ENCODE measurements at places on chromosomes 13 and 19. TPM values are rescaled to one million over a fixed set of nuclear protein-coding genes. Genes with fewer than 3 reads are reported as not detected.

Gene CBLC
- total RNA-seq = not detected

GRCh38 chr19:46601318-46602224, at the start of gene CALM3:
TSS of gene CALM3 (plus strand) at chr19:46601330. CDS start at chr19:46601435, 105 bp downstream.
- no peak for DNase-seq

Gene NANOS3
- 1.3 TPM for total RNA-seq

DNA sequence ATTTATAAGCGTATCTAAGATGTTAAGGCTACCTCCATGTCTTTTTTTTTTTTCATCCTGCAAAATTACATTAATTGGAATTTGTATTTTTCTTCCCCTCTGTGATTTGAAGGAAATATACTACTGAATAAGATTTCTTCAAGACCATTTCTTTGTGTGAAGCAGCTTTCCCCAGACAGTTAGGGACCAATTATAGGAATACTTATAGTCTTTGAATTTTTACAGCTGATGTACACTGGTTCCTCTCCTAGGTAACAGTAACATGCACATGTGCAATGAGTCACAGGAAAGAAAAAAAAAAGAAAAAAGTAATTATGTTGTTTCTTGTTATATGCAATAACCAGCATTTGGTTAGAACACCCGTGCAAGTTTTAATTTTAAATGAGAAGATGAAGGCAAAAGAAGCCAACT, 82.0 kb downstream of the PCDH9 start:
- no peak for DNase-seq

GRCh38 chr19:18856385-18857126, 24.8 kb downstream of the UPF1 start:
- no peak for DNase-seq

GRCh38 chr19:2483084-2483483, 7.2 kb downstream of the GADD45B start:
- DNase-seq = no peak

- no peak for DNase-seq
Observed at GRCh38 chr19:5472286-5472685, 17.1 kb downstream of the ZNRF4 start.

GRCh38 chr19:10226376-10227025, 4.6 kb downstream of the S1PR2 start:
- no peak for DNase-seq

Gene SPACA4
- total RNA-seq = not detected

Gene MUC16
- total RNA-seq = not detected

GRCh38 chr19:48928164-48929025, 5.1 kb upstream of the DHDH start:
- DNase-seq = no peak

Gene ADM5
- total RNA-seq = 0.78 TPM

DNA sequence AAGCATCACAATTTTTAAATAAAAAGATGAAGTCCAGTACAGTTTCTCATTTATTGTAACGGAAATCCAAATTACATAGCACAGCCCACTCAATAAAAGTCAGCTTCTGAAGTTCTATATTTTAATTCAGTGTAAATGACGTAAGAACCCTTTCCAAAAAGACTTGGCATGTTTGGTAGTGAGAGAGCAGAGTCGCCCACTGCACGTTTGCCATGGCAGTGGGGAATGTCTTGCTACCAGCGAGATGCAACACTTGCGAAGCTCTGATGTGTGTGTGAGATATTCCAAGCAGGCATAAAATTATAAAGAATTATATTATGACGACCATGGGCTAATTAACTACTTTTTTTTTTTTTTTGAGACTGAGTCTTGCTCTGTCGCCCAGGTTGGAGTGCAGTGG, 190.1 kb downstream of the SLC7A1 start:
- no peak for DNase-seq

- no peak for DNase-seq
Observed at GRCh38 chr19:8057545-8058270, 5.1 kb downstream of the CCL25 start.

- DNase-seq = peak; percentile 59
Observed at GRCh38 chr19:51407511-51408131, 9.8 kb downstream of the SIGLEC10 start.

DNA sequence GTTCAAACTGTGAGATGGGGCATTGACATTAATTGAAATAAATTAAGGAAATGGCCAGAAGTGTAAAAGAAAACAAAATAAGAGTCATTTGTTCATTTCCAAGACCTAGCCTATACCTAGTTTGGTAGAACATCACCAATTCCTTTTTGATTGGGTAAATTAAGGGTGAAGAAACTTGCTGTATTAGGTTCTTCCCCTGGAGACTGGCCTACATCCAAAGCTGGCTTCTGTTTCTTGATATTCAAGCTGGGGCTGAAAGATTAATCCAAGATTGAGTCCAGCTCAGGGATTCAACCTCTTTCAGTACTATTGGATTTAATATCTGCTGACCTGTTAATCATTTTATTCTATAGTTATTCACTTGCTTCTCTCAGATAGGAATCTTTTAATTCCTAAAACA, 183.2 kb downstream of the GPC6 start:
- DNase-seq = no peak

GRCh38 chr19:19191768-19192077, 229 bp downstream of the BORCS8 start:
- DNase-seq = no peak

- peak; percentile 19 for DNase-seq
Observed at GRCh38 chr19:6970443-6970842, 50.8 kb downstream of the MBD3L2B start.

- no peak for DNase-seq
Observed at GRCh38 chr13:47539317-47539716, 461.8 kb downstream of the SUCLA2 start.

GRCh38 chr19:23787106-23787505, 28.4 kb upstream of the ZNF681 start:
- DNase-seq = peak; percentile 73

Gene ZNF528
- total RNA-seq = 6.6 TPM

- DNase-seq = no peak
Observed at GRCh38 chr19:48966541-48967345, 1.6 kb downstream of the FTL start.

- peak; percentile 81 for DNase-seq
Observed at GRCh38 chr13:98482476-98483444, 94.1 kb downstream of the STK24 start.

Gene KLC3
- 0.36 TPM for total RNA-seq

GRCh38 chr13:91904597-91904996, 506.2 kb downstream of the GPC5 start:
- no peak for DNase-seq

DNA sequence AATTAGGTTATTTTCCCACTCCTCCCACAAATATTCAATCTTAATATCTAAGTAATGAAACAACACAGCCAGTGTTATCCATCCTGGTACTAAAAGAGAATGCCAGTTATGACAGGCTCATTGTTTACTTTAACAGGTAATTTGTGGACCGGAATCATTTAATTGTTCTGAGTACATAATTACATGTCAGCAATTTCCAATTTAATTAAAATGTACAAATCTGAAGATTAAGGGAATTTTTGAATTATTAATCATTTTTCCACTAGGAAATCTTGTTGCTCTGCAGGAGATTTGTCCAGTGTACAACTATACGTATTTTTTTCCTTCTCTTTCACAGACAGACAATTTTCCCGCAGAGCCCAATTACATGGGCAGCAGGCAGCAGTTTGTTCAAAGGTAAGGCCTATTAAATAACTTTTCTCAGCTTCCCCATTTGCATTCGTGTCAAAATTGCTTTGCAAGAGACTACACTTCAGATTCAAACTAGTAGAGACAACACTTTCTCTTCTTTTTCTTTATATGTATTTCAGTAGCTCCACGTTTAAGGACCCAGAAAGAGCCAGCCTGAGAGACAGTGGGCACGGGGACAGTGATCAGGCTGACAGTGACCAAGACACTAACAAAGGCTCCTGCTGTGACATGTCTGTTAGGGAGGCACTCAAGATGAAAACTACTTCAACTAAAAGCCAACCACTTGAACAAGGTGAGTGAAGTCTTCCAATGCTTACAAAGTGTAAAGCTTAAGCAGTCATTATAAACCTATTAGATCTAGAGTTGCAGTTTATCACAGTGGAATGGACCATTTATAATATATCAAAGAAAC, 34.8 kb downstream of the PCDH17 start:
- DNase-seq = no peak

GRCh38 chr19:14375055-14375581, 6.1 kb upstream of the ADGRE5 start:
- DNase-seq = no peak

DNA sequence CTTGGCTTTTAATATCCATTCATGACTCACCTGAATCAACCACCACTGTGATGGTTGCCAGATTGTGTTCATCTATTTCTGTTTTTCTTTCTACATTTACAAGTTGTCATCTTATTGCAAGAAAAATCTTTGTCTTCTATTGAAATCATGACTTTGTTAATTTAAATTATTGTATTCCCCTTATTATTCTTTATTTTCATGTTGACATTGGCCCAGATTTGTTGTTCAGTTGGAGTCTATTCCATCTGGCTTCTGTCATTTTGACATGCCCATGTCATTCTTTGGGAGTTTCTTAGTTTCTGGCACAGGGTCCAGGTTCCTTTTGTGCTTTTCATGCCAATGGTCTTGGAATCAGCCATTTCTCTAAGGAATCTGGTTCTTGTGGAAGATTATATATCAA, 19.9 kb upstream of the DACH1 start:
- no peak for DNase-seq

Gene RINL
- 4.6 TPM for total RNA-seq

- peak; percentile 28 for DNase-seq
Observed at GRCh38 chr13:36919833-36920615, at the start of gene SMAD9. TSS of gene SMAD9 (minus strand) at chr13:36920238. CDS start at chr13:36879689, 40,549 bp downstream.

Gene S1PR2
- 4.7 TPM for total RNA-seq

DNA sequence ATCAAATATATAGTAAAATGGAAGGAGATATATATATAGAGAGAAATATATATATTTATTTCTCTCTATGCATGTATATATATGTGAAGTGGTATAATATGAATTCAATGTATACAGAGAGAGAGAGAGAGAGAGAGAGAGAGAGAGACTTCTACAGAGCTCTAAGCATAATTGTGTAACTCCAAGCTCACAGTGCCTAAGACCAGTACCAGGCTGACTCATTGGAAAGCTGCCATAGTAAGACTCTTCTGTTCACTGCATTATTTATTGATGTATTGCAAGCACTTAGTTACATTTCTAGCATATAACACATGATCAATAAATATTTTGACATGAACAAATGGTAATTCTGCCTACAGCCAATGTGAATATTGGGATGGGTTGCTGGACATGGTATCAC, 1734.7 kb downstream of the SLITRK1 start:
- no peak for DNase-seq

GRCh38 chr13:102399791-102400674, 1.8 kb downstream of the FGF14 start:
- no peak for DNase-seq

- peak; percentile 43 for DNase-seq
Observed at GRCh38 chr13:48210178-48210577, 22.8 kb upstream of the ITM2B start.

DNA sequence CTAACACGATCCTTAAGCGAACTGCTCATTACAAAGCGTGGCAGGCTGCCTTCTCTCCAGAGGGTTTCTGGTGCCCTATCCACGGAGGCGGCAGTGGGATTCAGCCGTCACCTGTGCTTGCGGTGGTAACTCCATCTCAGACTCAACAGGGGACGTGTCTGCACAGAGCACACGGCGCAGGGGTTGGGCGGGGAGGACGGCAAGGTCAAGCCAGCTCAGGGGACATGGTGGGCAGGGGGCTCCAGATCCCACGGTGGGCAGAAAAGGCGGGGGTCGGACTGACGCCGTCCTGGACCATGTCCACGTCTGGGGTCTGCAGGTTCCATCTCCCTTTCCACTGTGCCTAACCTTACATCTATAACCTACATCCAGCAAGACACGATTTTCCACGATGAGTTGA, 70.7 kb downstream of the RASA3 start:
- no peak for DNase-seq

Gene TINCR
- total RNA-seq = not detected

Gene ZNF93
- total RNA-seq = 24.0 TPM

DNA sequence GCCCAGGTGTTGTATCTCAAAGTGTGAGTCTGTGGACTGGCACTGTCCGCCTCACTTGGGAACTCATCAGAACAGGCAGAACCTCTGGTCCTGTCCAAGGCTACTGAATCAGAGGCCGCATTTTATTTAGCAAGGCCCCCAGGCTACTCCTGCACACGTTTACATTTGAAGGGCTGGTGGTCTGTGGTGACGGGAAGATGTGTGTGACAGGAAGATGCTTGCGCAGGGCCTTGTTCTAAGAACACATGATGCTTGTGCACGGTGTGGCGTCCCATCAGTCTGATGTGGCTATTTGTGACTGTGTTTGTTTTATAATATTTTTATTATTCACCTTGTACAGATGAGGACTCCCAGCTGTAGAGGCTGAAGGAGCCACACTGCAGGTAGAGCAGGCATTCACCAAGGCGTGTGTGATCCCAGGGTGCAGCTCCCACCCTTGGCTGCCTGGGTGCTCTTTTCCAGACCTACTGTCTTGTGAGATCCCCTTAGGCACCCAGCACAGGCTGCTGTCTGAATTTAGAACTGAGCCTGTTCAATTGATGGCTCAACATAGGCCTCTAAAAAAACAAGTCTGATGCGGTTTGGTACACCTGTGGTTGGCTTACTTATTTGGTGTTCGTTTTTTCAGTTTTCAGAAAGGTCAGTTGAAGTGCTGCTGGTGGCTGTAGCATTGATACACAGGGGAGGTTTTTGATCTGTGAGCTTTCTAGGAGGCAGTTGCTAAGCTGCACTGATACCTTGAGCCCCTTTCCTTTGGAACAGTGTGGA, 3.1 kb downstream of the SLC25A15 start:
- DNase-seq = no peak

Measured in RPMI7951 (cell line).